ENCODE measurements at places on chromosomes 1 and 21.

GRCh38 chr21:31566064-31566463 is 93.4 kb upstream of the SOD1 start:
- no peak for DNase-seq

GRCh38 chr1:172742599-172743500 is 83.9 kb downstream of the FASLG start:
- DNase-seq, result no peak

DNA sequence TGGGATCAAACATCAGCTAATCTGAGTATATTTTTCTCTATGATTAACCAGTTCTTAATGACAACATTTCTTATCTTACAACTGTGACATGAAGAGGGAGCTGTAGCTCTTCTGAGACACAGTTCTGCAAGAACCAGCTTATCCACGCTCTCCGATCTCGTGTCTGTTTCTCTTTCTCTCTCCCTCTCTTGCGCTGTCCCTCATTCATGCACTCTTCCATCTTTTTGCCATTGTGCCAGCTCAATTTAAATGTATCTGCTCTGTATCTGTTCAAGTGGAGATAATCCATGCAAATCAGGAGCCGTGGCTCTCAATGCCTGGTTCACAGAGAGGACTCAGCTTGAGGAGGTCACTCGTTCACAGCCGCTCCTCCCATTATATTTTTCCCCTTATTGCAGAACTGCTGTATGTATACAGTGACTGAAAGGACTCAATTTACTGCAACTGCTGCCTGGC is 494.7 kb upstream of the ADGRL2 start:
- DNase-seq, result no peak

GRCh38 chr1:40876891-40877290 is 14.7 kb upstream of the CITED4 start:
- DNase-seq, result no peak

GRCh38 chr21:36169470-36170128 is 13.0 kb downstream of the DOP1B start:
- no peak for DNase-seq

DNA sequence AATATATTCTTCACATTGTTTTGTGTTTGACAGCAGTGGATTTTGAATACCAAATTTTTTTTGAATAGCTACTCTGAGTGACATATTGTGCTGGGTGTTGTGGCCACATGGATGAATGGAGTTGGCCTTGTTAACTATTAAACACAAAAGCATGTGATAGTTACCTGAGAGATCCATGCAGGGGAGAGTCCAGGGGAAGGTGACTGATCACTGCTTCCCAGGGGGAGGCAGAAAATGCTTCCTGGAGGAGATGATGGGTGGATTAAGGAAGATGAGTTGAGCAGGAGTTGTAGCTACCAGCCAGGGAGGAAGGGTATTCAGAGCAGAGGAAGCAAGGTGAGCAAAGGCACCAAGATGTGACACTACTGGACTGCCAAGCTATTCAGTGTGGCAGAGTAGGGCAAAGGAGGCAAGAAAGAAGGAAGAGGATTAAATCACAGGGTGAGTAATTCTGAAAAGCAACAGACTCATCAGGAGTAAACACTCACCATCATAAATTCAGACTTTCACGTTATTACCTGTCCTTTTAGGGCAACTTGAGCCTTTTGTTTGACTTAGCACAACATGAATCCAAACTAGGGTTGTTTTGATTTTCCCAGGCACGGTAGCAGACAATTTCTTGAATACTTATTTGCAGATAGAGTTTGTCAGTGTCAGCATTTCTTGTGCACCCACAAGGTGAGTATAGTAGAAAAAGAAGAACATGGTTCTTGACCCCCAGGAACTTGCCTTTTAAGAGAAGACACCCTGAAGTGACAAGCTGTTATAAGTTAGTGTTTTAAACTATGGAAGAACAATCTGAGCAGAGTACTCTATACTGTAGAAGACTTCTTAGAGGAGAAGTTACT is 4.2 kb downstream of the CD46 start:
- DNase-seq, result no peak

DNA sequence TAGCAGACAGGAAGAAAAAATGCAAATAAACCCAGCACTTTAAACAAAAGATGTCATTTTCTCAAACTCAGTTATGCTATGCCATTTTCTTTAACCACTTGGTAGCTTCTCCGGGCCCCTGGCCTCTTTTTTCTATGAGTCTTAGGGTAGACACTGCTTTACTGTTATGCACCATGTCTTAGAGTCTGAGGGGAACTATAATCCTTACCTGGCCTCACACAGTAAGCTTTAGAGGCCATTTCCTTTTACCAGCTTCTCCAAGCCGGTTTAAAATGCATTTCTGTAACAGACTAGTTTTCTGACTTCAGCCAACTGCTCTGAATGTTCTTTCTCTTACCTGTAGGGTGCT is 73.7 kb upstream of the EDEM3 start:
- DNase-seq, result no peak

DNA sequence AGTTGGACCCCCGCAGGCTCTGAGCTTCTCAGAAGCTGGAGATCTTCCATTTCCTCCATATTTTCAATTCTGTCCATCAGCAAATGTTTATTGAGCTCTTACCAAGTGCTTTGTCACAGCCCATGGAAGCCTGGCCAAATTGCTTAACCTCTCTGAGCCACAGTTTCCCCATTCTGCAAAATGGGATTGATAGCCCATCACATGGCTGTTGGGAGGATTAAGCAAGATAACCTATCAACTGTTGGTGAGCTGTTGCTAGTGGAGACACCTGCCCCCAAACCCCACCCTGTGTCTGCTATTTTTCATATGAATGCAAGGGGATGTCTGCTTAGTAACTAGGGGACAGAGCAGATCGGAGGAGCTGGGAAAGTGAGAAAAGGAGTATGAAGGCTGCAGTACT is 38.3 kb downstream of the CD34 start:
- no peak for DNase-seq

GRCh38 chr1:167617153-167618147 is 12.6 kb upstream of the RCSD1 start:
- no peak for DNase-seq

- DNase-seq, result no peak
Observed at GRCh38 chr1:8026976-8027747, 1.1 kb upstream of the ERRFI1 start.

GRCh38 chr21:38402795-38403194 is 95.5 kb downstream of the ERG start:
- no peak for DNase-seq

- no peak for DNase-seq
Observed at GRCh38 chr1:103025858-103026409, 82.4 kb downstream of the COL11A1 start.

- no peak for DNase-seq
Observed at GRCh38 chr1:7284839-7285435, 486.2 kb upstream of the VAMP3 start.

GRCh38 chr21:41378849-41379248 is 17.0 kb downstream of the MX2 start:
- DNase-seq, result no peak
